ENCODE measurements at places on chromosomes 2 and 18. TPM values are rescaled to one million over a fixed set of nuclear protein-coding genes. Genes with fewer than 3 reads are reported as not detected.

- no peak for DNase-seq
- H3K27me3 ChIP-seq, result no peaks in the 10 kb centered on the region
- H3K4me1 ChIP-seq, result peaks cover 22% of the 10 kb centered on the region
- no peak overlapping the region for H3K4me3 ChIP-seq
Observed at GRCh38 chr2:172096626-172097547, 5.8 kb downstream of the DLX2 start.

DNA sequence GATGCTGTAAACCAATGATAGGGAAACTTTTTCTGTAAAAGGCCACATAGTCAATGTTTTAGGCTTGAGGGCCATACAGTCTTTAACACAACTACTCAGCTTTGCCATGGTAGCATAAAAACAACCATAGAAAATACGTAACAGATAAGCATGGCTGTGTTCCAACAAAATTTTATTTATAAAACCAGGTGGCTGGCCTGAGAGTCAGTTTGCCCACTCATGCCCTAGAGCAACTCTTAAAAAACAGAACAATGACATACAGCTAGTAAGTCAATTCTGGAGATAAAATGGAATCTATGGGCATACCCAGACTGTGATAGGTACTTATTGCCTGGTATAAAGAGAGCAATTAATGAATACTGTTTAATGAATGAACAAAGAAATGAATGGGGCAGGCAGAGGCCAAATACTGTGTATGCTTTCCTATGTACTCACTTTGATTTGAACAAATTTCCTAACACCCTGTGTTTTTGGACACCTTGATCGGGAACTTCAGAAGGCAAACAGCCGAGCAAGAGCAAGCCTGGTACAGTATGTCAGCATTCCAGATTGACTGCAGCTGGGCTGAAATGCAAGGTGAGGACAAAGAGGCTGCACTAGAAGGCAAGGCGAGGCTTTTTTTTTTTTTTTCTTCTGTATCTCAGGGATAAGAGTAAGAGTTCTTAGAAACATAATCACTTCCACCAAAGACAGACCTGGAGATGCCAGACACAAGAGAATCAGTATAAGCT lies 315.3 kb downstream of the CLIP4 start:
- H3K27ac ChIP-seq, result no peak overlapping the region
- no peaks in the 10 kb centered on the region for H3K4me1 ChIP-seq

The ZNF804A gene
- total RNA-seq, result 0.73 TPM

DNA sequence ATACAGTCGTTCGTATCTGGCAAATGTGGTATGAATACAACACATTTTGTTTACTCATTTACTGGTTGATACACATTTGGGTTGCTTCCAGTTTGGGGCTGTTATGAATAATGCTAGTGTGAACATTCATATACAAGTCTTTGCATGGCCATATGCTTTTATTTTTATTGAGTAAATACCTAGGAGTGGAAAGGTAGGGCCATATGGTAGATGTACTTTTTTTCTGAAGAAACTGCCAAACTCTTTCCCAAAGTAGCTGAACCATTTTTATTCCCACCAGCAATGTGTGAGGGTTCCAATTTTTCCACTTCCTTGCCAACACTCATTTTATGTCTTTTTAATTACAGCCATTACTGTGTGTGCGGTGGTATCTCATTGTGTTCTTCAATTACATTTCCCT lies 496.2 kb upstream of the NRXN1 start:
- no peaks in the 10 kb centered on the region for H3K4me1 ChIP-seq
- no peaks in the 10 kb centered on the region for H3K27me3 ChIP-seq
- no peak for DNase-seq
- no peaks in the 10 kb centered on the region for H3K36me3 ChIP-seq
- H3K4me3 ChIP-seq, result no peak overlapping the region
- no peak overlapping the region for H3K27ac ChIP-seq

The CD207 gene
- not detected for total RNA-seq

GRCh38 chr18:42486271-42486670 lies 531.2 kb downstream of the PIK3C3 start:
- no peak overlapping the region for H3K4me3 ChIP-seq
- H3K36me3 ChIP-seq, result no peaks in the 10 kb centered on the region
- H3K4me1 ChIP-seq, result no peaks in the 10 kb centered on the region
- DNase-seq, result no peak
- no peak overlapping the region for H3K27ac ChIP-seq
- H3K27me3 ChIP-seq, result no peaks in the 10 kb centered on the region

DNA sequence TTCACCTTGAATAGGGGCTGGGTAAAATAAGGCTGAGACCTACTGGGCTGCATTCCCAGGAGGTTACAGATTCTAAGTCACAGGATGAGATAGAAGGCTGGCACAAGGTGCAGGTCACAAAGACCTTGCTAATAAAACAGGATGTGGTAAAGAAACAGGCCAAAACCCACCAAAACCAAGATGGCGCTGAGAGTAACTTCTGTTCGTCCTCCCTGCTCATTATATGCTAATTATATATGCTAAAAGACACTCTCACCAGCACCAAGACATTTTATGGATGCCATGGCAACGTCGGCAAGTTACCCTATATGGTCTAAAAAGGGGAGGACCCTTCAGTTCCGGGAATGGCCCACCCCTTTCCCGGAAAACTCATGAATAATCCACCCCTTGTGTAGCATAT lies 711.5 kb upstream of the KLHL29 start:
- DNase-seq, result no peak
- H3K27me3 ChIP-seq, result no peaks in the 10 kb centered on the region
- no peak overlapping the region for H3K27ac ChIP-seq
- H3K4me1 ChIP-seq, result no peaks in the 10 kb centered on the region
- no peak overlapping the region for H3K4me3 ChIP-seq

DNA sequence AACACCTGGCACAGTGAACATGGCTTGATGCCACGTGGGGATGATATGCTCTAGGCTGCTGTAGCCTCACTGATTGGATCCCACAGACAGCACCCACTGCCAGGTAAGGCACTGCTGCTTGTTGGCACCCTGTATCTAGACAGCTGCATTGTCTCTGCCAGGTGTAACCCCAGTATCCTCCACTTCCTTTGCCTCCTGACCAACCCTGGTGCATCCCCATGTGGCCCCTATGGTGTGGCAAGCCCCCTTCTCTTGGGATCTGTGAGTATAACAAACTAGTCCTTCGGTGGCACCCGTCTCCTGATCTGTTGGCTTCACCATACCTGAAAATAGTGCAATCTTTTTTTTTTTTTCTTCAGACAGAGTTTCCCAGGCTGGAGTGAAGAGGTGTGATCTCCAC lies 11.1 kb downstream of the TEX51 start:
- H3K27me3 ChIP-seq, result peaks cover 32% of the 10 kb centered on the region
- no peaks in the 10 kb centered on the region for H3K4me1 ChIP-seq
- H3K36me3 ChIP-seq, result no peaks in the 10 kb centered on the region

DNA sequence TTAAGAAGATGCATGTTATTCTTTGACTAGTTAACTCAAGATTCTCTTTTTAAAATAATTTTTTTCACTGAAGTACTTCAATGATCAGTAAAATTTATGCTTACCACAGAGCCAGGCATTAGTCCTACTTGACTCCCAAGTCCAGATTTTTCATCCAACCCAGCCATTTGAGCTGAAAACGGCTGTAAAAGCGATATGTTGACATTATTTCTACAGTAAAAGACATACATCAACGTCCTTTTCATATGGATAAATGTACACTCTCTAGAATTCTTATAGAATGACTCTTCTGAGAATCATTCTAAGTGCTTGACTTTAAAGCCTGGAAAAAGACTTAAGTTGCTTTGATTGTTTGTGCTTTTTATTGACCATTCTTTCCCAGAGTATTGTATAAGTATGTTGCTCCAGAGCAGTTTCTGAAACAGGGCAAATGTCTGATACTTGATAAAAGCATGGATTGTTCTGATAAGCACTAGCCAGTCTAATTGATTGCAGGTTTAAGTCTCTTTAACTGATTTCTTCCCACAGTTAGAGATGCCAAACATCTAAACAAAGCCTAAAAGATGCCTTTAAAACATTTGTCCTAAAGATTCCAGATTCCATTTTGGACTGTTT lies 90.9 kb downstream of the COL5A2 start:
- no peak overlapping the region for H3K4me3 ChIP-seq
- H3K27ac ChIP-seq, result no peak overlapping the region
- H3K36me3 ChIP-seq, result no peaks in the 10 kb centered on the region
- no peaks in the 10 kb centered on the region for H3K4me1 ChIP-seq
- no peak for DNase-seq

The HS6ST1 gene
- total RNA-seq, result 7.3 TPM

DNA sequence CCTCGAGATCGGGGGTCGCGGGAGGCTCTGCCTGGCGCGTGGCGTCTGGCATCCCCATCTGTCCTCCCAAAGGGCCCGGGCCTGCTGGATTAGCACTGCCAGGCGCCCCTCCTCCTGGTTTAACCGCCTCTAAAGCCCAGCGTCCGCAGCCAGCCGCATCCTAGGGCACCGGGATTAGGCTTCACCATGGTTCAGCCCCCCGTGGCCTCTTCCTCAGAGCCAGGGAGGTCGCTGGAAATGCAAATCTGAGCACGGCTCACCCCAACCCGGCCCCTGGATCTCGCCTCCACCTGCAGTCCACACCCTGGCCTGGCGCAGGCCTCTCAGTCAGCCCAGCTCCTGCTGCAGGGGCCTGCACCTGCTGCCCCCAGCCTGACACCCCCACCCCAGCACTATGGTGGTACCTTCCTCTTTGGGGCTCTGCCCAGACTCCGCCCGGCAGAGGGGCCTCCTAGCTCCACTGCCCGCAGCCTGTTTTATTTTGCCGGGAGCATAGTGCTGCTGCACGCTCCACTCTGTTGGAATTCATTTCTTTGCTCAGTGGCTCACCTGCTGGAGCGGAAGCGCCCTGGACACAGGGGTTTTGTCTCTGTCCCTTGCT lies 13.2 kb downstream of the PRELID3A start:
- no peaks in the 10 kb centered on the region for H3K27me3 ChIP-seq
- H3K4me1 ChIP-seq, result peaks cover 3% of the 10 kb centered on the region
- DNase-seq, result no peak
- peaks cover 13% of the 10 kb centered on the region for H3K36me3 ChIP-seq

DNA sequence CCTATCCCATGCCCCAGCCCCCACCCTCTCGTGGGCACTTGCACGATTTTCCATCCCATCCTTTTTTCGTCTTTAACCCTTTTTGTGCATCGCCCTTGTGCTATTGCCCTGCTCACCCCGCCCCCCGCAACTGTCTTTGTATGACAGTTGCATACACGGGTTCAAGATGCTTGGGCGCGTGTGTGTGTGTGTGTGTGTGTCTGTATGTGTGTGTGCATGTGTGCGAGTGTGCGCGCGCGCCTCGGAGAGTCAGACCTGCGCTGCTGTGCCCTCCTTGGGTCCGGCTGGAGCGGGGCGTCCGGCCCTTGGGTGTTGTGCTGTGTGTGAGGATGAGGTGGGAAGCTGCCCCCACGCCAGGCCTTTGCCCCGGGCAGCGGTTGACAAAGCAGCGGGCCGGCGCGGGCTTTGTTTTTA lies 230.7 kb downstream of the HAUS1 start:
- no peak overlapping the region for H3K27ac ChIP-seq
- no peaks in the 10 kb centered on the region for H3K4me1 ChIP-seq
- no peak for DNase-seq
- H3K27me3 ChIP-seq, result peaks cover 5% of the 10 kb centered on the region
